ENCODE measurements at places on chromosomes 2 and 18.

DNA sequence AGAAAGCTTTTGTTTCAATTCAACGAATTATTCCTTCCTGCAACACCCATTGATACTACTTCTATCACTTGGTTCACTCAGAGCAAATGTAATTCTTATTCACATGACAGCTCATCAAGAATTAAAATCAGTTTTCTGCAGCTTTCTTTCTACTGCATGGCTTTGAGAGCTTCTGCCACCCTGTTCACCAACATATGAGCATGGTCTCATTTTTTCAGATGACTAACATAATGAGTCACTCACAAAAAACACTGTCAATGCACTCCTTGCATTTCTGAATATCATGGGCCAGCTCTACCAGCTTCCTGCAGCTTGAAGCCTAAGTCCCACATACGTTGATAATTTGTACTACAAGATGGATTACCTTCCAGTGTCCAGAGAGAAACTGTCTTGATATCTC, 342.9 kb downstream of the LRATD1 start:
- DNase-seq = no peak

DNA sequence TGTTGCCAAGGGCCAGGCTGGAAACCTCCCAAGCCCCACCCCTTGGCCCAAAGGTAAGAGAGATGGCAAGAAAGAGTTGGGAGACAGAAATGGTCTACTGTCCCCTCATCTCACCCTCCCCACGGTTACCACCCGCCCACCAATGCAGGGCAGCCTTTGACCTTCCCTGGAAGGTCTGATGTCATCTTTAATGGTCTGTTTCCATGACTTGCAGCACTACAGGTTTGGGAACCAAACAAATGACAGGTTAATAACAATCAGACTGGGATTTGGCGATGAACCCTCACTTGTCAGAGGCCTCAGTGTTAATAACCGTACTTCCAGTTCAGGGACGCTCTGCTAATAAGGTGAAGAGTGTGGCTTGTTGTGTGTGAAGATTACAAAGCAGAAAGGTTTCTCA, 70.4 kb downstream of the MRO start:
- DNase-seq = no peak

- DNase-seq = no peak
Observed at GRCh38 chr18:23058746-23059415, 76.4 kb upstream of the CABLES1 start.

GRCh38 chr2:20425371-20425881, 21.4 kb upstream of the RHOB start:
- DNase-seq = no peak

DNA sequence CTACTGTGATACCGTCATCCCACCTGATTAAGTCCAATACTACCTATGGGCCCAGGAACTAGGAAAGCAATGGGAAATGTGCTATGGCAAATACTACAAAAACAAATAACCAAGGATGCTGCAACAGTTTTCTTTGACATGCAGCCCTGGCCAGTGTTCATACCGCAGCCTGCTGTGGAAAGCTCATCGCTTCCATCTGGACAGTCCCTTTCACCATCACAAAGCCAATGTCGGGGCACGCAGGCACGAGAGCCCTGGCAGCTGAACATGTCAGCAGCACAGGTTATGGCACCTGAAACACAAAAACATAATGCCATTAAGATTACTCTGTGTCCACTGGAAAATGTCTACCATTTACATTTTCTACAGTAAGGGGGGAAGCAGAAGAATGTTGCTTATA, 1621.1 kb downstream of the LRP1B start:
- DNase-seq = no peak

DNA sequence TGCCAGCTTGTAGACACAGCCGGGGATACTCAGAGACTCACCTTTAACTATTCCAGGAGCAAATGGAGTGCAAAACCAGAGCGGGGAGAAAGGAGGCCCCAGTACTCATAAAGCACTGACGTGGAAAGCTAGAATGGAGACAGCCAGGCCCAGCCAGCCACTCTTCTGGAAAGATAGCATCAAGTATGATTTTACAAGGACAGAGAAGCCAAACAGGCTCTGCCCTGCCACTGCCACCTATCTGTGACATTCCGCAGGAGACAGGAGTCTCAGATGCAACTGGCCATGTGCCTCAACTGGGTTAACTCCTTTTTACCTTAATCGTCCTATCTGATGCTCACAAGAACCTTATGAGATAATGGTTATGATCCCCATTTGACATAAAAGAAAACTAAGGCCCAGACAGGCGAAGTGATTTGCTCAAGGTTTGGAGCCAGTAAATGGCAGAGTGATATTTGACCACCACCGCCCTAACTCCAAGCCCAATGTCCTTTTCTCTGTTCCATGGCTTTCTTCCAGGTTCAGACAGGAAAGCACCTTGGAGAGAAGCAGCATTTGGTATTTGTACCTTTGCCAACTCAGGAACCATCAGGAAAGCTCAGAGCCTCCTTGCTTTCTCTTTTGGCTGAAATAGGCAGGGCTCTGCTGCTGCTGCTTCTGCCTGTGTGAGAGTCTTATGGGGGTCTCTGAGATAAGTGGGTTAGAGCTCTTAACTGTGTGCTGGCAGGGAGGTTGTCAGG, 15.6 kb downstream of the KIF3C start:
- no peak for DNase-seq

DNA sequence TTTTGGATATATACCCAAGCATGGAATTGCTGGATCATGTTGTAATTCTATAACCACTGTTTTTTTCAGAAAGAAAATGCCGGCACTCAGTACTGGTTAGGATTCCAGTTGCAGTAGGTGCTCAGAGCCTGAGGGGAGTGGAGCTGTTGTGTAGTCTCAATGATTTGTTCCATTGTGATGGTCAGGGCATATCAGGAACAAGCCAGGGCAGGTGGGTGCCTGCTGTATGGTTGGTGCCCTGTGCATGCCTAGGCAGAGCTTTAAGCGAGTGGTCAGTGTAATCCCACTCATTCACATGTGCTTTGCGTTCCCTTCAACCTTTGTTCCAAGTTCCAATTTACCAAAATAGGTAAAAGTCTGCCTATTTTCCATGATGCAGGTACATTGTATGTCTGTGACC, 100.9 kb downstream of the FHOD3 start:
- no peak for DNase-seq

DNA sequence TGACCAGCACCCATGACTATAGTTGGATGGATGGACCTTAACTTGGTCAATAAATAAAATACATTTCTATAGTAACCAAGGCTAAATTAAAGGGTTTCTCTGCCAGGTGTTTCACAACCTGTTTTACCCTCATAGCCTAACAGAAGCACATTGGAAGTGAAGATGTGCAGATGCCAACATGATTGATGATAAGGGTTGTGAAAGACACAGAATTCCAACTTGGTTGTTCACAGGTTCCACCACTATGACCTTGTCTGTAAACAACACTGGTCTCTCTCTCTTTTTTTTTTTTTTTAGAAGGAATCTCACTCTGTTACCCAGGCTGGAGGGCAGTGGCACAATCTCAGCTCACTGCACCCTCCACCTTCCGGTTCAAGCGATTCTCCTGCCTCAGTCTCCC, 37.5 kb upstream of the PTH2R start:
- no peak for DNase-seq

- no peak for DNase-seq
Observed at GRCh38 chr18:42446195-42446594, 491.2 kb downstream of the PIK3C3 start.

DNA sequence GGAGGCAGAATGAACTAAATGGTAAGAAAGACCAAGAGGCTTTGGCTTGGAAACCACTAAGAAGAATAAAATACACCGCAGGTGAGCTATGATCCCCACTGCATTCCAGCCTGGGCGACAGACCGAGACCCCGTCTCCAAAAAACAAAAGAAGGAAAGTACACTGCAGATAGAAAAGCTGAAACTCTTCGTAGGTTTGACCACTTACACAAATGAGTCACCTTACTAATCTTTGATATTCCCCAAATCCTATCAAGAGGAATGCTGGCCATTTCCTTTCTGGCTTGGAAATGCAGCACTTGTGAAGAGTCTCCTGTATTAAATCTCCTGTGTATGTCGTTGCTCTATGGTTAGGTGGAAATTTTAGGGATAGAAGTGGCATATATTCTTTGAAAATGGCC, 108.8 kb downstream of the MTCL1 start:
- DNase-seq = no peak

- no peak for DNase-seq
Observed at GRCh38 chr2:196268538-196269338, 97.4 kb upstream of the STK17B start.

Measured in left renal pelvis (tissue), 4 donors.